Fibroblast of skin of right quadriceps (primary cell): ENCODE measurements at places on chromosomes 16 and 17.

DNA sequence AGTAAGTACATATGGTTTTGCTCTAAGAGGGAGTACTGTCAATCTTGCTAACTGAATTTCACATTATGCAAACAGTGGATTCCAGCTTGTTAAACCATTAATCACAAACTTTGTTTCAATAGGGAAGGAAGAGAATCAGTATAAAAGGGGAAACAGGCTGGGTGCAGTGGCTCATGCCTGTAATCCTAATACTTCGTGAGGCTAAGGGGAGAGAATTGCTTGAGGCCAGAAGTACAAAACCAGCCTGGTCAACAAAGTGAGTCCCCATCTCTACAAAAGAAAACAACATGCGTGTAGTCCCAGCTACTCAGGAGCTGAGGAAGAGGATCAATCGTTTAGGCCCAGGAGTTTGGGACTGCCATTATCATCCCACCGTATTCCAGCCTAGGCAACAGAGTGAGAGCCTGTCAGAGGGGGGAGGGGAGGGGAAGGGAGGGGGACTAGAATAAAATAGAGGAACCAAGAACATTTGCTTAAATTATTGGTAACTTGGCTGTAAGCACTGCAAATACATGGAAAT is 65.7 kb downstream of the FBXL20 start:
- DNase-seq: no peak

DNA sequence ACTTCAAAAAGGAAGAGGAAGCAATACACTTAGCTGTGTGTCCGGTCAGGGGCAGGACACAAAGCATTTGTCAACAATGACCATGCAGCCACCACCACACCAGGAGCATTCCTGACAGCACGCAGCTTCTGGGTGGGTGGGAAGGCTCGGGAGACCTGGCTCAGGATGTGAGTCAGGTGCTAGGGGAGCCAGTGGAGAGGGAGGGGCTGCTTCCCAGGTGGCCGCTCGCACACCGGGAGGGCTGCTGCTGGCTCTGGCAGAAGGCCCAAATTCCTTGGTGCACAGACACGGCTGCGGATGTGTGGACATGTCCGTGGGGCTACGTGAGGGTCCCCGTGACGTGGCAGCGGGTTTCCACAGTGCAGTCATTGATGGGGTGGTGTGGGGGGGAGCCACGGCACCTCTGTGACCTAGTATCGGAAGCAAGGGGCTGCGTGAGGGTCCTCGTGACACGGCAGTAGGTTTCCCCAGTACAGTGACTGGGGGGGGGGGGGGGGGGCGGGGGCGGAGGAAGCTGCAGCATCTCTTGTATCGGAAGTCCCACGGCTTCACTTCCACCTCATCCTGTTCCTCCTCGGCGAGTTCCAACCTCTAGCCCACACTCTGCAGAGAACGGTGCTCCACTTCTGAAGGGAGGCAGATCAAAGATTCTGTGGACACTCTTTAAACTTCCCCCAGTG is 112.8 kb downstream of the ZNF778 start:
- no peak for DNase-seq

DNA sequence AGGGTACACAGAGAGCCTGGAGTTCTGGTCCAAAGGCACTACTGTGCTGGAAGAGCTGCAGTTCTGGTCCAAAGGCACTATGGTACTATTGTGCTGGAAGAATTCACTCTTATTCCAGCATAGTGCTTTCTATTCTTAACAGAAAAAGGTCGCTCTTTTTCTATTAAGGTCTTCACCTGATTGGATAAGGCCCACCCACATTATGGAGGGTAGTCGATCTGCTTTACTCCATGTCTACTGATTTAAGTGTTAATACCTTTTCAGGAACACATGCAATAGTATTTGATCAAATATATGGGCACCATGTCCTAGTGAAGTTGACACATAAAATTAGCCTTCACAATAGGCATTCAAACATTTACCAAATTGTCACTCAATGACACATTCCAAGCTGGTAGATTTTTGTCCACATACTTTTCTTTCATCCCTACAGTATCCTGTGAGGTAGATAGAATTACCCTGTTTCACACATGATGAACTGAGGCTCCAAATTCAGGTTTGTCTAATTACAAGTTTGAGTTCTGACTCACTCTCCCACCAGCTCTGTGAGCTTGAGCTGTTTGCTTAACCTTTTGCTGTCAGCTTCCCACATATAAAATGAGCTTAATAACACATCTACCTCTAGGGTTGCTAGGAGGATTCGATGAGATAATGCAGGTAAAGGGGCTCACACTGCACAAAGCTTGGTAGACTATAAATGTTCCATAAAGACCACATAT is 129.9 kb downstream of the AIPL1 start:
- no peak for DNase-seq

- no peak for DNase-seq
These were observed 5.7 kb upstream of the METTL9 start for GRCh38 chr16:21593530-21594289.

GRCh38 chr17:63419949-63420867 is 25.9 kb downstream of the CYB561 start:
- no peak for DNase-seq

DNA sequence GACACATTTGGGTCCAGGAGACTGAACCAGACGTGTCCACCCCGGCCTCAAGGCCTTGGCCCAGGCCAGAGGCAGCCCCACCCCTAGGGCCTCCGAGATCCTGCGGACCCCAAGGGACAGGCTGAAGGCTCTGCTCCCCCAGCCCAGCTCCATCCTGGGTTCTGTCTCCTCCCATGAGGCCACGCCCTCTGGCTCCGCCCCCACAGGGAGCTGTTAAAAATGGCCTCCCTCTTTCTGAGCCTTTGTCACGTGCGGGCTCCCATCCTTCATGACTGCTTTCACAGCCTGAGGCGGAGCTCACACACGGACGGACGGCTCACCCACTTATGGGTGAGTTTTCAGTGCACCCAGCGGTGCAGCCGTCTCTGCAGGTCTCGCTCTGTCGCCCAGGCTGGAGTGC is 6.5 kb upstream of the CACNA1H start:
- DNase-seq: no peak

DNA sequence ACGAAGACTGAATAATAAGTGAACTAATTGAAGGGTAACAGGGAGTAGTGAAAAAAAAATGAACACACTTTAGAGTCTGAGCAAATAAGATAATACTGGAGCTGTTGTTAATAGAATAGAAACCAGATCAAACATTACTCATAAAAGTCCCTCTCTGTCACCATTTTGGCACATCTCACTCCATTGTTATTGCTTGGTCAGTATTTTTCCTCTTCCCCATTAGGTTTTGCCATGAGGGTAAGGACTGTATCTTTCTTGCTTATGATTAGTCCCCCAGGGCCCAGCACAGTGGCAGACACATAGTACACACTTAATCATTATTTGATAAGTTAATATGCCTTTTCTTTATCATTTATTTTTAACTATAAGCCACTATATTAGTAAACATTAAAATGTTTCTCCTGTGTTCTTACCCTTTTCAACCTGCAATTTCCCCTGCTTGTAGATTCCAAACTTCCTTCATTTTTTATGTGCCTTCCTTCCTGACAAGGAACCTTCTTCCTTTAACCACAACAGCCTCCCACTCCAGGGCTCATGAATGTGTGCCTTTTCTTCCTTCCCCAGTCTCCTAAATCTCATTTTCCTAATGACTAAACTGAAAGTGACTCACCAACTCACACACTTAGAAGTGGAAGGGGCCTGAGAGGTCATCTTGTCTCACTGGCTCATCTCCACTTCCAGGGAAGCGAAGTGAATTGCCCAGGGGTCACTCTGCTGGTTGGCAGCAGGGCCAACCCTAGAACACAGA is 88.2 kb upstream of the HAS3 start:
- DNase-seq: peak; percentile 66

GRCh38 chr17:4582691-4583090 is 1.6 kb upstream of the SMTNL2 start:
- DNase-seq: no peak

GRCh38 chr17:65446043-65446442 is 115.4 kb downstream of the AXIN2 start:
- no peak for DNase-seq

DNA sequence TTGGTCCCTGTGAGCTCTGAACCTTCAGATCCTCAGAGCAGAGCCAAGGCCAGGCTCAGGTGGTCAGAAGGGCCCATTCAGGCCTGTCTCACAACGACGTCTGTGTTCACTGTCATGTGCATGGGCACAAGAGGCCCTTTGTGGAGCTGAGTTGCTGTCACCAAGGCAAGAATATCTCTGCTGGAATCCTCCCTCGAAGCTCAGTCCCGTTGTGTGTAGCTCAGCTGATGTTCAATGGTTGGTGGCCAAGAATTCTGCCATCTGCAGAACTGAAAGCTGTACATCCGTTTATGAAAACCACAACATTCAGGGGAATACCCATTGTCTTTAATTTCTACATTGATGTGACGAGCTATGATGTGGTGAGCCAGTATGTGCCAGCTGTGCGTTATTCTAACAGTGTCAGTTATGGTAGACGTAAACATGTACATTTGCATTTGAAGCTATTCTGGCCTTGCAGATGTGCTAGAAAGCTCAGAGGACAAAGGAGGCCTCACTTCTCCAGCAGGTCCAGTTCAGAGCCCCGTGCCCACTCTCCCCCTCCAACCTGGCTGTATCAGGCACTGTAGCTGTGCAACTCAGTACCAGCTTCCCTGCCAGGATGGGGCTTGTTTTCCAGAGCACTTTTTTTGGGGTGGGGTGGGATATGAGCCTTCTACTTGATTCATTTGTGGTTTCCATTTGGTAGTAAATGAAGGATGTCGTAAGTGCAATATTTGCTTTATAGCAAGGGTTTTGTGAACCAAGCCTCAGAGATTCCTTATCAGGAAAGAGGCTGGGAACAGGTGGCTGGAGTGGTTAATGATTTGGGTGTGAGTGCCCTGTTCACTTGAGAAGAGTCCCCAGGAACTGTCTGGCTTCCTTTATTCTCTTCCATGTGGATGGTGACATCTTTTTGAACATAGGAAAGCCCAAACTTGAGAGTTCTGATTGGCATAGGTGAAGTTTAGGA is 56.1 kb downstream of the B9D1 start:
- DNase-seq: no peak

- DNase-seq: no peak
These were observed 14.2 kb downstream of the ETV4 start for GRCh38 chr17:43531955-43532354.

- no peak for DNase-seq
These were observed 12.2 kb downstream of the ADAP2 start for GRCh38 chr17:30933966-30934365.

DNA sequence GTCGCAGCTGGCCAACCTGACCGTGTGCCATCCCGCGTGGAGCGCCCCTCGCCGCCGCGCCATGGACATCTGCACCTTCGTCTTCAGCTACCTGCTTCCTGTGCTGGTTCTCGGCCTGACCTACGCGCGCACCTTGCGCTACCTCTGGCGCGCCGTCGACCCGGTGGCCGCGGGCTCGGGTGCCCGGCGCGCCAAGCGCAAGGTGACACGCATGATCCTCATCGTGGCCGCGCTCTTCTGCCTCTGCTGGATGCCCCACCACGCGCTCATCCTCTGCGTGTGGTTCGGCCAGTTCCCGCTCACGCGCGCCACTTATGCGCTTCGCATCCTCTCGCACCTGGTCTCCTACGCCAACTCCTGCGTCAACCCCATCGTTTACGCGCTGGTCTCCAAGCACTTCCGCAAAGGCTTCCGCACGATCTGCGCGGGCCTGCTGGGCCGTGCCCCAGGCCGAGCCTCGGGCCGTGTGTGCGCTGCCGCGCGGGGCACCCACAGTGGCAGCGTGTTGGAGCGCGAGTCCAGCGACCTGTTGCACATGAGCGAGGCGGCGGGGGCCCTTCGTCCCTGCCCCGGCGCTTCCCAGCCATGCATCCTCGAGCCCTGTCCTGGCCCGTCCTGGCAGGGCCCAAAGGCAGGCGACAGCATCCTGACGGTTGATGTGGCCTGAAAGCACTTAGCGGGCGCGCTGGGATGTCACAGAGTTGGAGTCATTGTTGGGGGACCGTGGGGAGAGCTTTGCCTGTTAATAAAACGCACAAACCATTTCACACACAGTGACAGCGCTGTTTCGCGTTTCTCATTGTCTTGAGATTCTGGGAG is 2.0 kb upstream of the ZACN start:
- no peak for DNase-seq

DNA sequence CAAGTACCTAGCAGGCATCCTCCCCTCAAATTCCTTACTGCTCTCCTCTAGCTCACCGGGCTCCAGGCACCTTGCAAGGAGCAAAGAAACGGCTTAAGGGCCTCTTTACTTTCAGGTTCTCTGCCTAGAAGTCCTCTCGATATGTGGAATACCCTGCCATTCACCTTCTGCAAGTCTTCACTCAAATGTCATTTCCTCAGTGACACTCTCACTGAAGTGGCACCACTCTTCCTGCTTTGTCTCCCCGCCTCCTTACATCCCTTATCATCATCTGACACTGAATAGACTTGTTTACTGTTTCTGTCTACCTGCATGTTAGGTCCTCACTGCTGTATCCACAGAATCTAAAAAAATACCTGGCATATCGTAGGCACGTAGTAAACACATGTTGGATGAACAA is 947 bp downstream of the SLC7A6OS start:
- DNase-seq: no peak

GRCh38 chr17:77736721-77737120 is 221.8 kb upstream of the TNRC6C start:
- no peak for DNase-seq

- peak; percentile 71 for DNase-seq
These were observed at the start of gene MPP2 for GRCh38 chr17:43907425-43907981. MPP2 (minus strand) TSS chr17:43907536; CDS start chr17:43904460, 3,076 bp downstream.

GRCh38 chr17:19800571-19800970 is 52.5 kb upstream of the ALDH3A1 start:
- DNase-seq: no peak

- DNase-seq: no peak
These were observed 2.3 kb downstream of the ATP5MC1 start for GRCh38 chr17:48894886-48895285.

DNA sequence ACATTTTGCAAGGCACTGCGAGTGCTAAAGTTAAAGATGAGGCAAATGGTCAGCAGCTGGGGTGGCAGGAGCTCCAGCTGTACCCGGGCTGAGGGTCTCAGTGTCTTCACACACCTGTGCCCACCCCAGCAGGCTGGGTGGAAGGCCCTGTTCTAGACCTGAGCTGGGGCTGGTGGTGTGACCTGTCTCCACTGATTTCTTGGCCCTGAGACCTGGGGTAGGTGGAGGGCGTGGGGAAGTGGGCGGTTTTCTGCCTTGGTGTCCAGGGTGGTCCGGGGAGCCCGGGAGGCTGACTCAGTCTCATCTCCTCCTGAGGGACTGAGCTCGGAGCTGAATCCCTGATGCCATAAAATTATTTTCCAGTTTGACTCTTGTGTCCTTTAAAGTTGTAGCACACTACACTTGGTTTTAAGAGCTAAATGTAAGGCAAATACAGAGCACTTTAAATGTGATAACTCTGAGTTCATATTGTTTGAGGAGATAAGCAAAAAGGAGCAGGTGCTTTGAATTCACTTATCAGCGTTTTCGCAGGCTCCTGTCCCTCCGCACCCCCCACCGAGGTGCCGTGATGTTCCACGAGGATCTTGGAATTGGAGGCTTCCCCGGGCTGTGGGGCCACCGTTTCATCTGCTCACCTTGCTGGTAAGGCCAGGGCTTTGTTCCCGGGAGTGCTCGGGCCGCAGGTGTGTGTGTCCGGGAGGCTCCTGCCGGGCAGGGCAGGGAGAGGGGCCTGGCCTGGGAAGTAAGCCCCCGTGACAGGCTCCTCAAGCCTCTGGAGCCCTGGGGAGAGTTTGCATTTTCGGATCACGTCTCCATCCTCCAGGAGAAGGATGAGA is 117.0 kb downstream of the AATF start:
- no peak for DNase-seq
